ENCODE measurements at places on chromosomes 16 and 17.

DNA sequence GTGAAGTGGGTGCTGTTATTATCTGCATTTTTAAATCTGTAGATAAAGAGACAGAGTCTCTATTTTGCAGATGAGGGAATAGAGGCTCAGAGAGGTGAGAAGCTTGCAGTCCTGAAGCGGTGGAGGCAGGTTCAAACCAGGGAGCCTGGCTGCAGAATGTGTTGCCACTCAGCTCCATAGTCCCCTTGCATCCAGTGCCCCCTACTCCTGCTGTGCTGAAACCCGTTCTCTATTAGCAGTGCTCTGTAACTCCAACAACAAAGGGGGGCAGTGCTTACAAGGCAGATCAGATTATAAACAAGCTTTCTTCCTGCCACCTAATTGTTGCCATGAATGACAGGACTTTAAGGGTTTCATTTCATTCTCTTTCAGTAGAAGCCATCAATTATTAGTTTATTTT, 118.1 kb upstream of the CACNG3 start:
- no peak for DNase-seq

- no peak for DNase-seq
These were observed 338.7 kb downstream of the GRIN2A start for GRCh38 chr16:9843424-9844018.

- no peak for DNase-seq
These were observed 10.9 kb downstream of the LDAF1 start for GRCh38 chr16:21169249-21169981.

- DNase-seq: no peak
These were observed 340.3 kb upstream of the CDH5 start for GRCh38 chr16:66026211-66026610.

GRCh38 chr17:38315497-38315896, 18.5 kb downstream of the MRPL45 start:
- DNase-seq: no peak

DNA sequence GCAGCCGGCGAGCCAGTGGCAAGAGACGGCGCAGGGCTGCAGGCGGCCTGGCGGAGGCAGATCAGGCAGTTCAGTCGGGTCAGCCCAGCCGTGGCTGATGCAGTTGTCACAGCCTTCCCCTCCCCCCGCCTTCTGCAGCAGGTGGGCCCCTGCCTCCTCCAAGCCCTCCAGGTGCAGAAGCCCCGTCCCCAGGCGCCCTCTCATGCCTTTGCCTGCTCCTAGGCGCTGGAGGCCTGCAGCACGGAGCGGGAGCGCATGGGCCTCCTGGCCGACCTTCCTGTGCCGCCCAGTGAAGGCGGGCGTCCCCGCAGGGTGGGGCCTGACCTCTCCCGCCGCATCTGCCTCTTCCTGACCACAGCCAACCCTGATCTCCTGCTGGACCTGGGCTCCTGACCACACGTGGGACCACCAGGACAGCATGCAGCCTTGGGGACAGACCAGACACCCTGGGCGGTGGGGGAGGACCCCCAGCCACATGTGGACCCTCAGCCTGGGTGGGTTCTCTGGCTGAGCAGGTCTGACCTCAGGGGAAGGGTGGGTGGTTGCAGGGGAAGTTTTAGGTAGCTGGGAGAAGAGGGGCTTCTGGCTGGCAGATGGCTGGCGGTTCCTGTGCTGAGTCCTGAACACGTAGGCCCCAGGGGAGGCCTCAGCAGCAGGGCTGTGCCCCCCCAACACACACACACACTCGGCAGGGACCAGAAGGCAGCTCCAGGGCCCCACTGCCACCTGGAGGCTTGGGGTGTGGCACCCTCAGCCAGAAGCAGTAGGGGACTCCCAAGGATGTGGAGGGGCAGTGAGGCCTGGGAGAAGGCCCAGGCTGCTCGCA, 3.1 kb upstream of the MRPS34 start:
- DNase-seq: no peak

DNA sequence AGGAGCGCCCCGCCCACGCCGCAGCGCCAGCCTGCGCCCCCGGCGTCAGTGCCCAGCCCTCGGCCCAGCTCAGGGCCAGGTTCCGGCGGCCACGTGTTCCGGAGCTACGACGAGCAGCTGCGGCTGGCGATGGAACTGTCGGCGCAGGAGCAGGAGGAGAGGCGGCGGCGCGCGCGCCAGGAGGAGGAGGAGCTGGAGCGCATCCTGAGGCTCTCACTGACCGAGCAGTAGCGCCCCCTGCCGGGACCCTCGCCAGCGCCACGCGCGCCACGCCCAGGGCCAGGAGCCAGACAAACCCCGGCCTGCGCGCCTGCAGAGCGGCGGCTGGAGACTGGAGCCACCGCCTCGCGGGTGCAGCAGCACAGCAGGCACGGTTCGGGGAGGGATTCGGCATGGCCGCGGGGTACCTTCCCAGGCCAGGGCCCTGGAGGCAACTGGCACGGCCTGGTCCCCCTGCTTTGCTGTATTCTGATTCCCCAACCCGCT, 9.3 kb downstream of the CORO6 start:
- no peak for DNase-seq

DNA sequence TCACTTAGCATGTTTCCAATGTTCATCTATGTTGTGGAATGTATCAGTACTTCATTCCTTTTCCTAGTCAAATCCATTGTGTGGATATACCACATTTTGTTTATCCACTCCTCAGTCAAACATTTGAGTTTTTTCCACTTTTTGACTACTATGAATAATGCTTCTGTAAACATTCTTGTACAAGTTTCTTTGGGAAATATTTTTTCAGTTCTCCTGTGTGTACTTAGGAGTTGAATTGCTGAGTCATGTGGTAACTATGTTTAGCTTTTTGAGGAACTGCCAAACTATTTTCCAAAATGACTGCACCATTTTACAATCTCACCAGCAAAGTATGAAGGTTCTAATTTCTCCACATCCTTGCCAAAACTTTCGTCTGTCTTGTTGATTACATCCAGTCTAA, 223.7 kb upstream of the AXIN2 start:
- no peak for DNase-seq
